SW480 (cell line): ENCODE measurements at places on chromosomes 5 and 9.

GRCh38 chr5:138459311-138459933, 5.9 kb upstream of the EGR1 start:
- DNase-seq = no peak

DNA sequence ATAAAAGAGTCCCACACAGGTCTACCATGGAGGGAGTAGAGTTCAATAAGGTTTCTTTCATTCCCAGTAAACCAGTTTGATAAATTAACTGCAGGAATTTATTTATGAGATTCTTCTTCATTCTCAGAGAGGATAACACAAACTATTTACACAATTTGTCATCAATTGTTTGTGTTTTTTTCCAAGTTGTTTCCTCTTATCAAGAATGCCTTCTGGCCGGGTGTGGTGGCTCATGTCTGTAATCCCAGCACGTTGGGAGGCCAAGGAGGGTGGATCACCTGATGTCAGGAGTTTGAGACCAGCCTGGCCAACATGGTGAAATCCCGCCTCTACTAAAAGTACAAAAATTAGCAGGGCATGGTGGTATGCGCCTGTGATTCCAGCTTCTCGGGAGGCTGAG, 216.7 kb downstream of the MLLT3 start:
- DNase-seq = no peak

DNA sequence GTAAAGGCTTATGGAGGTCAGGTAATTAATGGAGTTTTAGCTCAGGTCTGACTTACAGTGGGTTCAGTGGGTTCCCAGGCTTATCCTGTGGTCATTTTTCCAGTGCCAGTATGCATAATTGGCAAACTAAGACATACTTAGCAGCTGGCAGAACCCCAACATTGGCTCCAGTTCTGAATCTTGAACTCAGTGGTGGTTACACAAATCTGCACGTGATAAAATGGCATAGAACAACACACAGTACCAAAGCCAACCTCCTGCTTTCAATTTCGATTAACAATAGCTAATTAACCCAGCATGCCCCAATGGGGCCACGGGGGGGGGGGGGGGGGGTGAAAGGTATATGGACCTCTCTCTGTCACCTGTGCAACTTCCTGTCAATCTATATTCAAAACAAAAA, 19.0 kb upstream of the BARX1 start:
- no peak for DNase-seq

GRCh38 chr5:94993491-94993890, 291.4 kb downstream of the MCTP1 start:
- no peak for DNase-seq

- no peak for DNase-seq
Observed at GRCh38 chr5:131081913-131082488, 83.1 kb downstream of the HINT1 start.

GRCh38 chr5:39217365-39218281, 1.7 kb downstream of the FYB1 start:
- DNase-seq = peak; percentile 56

- DNase-seq = no peak
Observed at GRCh38 chr5:100761192-100761591, 141.9 kb downstream of the ST8SIA4 start.

- peak; percentile 80 for DNase-seq
Observed at GRCh38 chr5:168165221-168165914, 126.1 kb upstream of the WWC1 start.

DNA sequence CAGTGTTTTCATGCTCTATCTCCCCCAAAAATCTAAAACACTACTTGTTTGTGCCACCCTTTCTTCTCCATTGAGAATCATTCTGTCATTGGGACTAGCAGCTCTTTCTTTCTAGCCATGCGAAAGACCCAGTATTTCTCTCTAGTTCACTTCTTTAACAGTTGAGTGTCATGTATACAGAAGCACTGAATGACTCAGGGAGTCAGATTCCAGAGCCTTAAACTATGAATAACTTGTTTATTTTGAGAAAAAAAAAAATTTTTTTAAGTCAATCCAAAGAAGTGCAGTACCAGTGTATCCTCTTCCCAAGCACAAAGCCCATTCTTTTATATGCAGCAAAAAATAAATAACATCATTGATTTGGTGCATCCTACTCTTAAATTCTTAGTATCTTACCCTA, 415.4 kb upstream of the GRAMD2B start:
- no peak for DNase-seq

DNA sequence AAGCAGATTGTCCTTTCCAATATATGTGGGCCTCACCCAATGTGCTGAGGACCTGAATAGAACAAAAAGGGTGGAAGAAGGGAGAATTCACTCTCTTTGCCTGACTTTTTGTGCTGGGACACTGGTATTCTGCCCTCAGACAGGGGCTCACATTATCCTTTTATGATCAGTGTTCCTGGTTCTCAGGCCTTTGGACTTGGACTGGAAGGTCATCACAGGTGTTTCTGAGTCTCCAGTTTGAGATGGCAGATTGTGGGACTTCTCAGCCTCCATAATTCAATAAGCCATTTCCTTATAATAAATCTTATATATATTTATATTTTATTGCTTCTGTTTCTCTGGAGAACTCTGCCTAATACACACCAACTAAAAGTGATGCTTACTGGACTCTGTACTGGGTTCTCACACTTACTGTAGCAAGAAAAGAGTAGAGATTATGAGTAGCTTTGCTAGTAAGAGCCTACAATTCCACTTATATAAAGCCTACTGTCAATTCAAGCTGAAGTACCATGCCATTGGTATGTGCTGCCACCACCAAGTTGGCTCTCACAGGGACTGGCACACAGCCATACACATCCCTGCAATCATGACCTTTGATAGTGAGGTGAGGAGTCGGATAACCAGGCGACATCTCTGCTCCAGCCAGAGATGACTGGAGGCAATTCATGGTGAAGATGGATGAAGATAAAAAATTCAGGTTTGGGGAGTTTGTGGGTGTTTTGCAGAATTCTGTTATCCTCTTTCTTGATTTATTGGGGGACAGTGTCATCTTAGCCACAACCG, 130.7 kb upstream of the NR3C1 start:
- no peak for DNase-seq

GRCh38 chr5:43019291-43019613, 20.9 kb downstream of the ANXA2R start:
- DNase-seq = no peak

- no peak for DNase-seq
Observed at GRCh38 chr5:85143138-85143537, 758.5 kb upstream of the EDIL3 start.

GRCh38 chr5:78726571-78726970, 78.0 kb upstream of the LHFPL2 start:
- no peak for DNase-seq

DNA sequence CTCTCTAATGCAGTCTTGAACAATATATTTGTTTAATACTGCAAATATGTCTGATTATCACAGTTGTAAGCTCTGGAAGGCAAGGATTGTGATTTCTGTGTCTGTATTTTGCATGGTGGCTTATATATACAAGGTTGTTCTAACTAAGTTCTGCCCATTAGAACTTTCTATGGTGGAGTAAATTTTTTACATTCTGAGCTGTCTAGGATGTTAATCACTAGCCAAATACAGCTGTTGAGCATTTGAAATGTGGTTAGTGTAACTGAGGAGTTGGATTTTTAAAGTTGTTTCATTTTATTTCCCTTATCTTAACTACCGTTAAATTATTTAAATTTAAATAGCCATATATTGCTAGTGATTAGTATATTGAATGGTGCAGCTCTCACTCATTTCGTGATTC, 64.3 kb upstream of the DMRTA1 start:
- DNase-seq = no peak

DNA sequence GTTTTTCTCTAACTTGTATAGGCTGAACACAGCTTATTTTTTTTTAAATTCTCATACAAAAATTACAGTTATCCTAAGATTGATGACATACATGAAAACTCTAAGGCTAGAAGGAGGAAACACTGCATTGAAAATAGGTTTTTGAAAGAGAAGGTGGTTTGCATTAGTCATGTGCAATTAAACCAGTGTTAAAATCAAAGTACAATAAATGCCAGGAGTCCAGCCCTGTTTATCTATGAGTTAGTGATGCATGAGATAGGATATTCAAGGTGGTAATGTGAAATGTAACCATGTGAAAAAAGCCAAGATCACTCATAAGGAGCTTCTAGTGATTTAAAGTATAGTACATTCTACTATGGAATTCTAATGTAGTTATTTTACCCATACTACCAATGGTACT, 444.9 kb upstream of the CYLC2 start:
- no peak for DNase-seq

- DNase-seq = no peak
Observed at GRCh38 chr9:6829027-6829426, 71.3 kb downstream of the KDM4C start.

DNA sequence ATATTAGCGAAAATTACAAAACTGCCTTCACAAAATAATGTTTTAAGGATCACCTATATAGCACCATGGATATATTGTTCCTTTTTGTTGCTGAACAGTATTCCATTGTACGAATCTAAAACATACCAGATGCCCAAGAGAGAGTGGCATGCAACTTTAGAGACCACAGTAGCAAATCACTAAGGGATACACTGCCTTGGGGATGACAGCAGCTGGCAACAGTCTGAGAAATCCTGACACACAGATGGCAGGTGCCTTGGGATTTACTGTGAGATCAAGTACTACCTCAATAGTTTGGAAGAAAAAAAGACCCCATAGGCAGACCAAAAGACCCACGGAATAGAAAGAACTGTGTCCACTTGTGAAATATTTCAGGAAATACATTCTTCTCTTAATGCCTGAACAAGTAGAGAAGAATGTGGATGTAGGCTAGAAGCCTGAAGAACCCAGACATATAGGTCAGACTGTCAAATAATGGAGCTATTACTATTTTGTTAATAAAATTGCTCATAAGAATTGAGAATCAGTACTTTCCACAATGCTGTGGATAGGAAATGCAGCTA, 53.4 kb downstream of the PLPP1 start:
- no peak for DNase-seq

DNA sequence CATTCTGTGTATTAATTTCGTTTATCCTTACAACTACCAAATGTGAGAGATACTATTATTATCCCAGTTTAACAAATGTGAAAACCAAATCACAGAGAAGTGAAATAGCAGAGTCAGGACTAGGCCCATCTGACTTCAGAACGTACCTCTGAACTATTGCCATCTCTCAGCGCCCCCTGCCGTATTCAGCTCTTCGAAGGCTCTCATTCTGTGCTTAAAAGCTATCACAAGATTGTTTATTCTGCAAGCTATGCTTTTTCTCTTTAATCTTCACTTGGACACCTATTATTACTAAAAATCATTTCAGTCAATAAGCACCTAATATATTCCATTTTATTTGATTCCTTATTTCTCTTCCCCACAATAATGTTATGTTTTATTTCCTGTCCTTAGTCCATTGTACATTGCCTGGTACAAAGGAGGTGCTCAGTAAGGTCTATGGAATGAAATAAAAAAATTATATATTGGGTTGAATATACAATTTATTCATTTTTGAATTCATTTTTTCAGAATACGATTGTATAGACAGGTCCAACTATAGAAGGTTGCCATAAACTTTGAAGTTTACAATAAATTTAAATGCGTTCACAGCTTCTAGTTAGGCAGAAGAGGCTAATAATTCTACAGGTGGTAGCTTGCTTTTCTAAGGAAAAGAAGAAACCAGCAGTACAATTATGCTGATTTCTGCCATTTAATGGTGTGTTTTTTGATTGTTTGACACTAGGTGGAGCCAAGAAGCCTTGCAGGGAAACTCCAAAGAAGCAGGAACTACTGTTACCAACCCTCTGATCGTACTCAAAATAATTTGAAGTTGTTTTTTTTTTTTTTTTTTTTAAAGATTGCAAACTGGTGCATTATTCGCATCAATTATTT, 202.2 kb upstream of the DMRTA1 start:
- DNase-seq = peak; percentile 67

DNA sequence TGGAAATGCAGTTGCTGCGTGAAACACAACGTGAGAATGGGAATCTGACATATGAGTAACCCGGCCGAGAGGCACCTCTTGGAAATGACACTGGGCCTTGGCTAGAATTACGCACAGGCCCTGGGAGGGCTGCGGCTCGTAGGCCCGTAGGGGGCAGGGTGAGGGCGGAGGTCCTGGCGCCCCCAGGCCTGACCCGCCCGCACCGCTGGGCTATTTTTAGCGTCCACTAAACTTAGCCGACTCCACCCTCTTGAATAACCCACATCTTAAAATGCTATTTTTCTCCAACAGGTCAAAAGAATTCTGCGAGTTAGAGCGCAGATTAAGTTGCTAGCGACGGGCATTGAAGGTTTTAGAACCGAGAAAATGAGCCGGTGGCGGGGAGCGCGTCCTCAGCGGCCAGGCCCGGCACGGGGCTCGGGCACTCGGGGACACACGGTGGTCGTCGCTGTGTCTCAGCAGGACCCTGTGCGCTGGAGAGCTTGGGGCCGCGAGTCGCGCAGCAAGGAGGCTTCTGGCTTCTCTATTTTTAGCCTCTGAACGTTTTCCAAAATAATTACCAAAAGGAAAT, 168.5 kb downstream of the AUH start:
- DNase-seq = peak; percentile 96

GRCh38 chr5:135462304-135462703, 10.2 kb upstream of the TIFAB start:
- peak; percentile 90 for DNase-seq

- DNase-seq = peak; percentile 43
Observed at GRCh38 chr5:172123269-172123692, 64.7 kb downstream of the STK10 start.

DNA sequence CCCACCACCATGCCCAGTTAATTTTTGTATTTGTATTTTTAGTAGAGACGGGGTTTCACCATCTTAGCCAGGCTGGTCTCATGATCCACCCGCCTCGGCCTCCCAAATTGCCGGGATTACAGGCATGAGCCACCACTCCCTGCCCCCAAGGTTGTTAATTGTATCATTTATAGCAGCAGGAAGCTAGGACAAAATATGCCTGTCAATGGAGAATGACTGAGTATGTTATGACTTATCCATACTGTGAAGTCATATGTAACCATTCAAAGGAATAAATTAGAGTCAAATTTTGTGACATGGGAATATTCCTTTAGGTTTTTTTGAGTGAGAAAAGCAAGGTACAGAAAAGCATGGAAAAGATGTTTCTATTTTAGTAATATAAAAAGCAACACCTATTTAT, 3.9 kb upstream of the DAB2 start:
- no peak for DNase-seq

GRCh38 chr5:171418316-171418981, 998 bp upstream of the FGF18 start:
- DNase-seq = peak; percentile 91

DNA sequence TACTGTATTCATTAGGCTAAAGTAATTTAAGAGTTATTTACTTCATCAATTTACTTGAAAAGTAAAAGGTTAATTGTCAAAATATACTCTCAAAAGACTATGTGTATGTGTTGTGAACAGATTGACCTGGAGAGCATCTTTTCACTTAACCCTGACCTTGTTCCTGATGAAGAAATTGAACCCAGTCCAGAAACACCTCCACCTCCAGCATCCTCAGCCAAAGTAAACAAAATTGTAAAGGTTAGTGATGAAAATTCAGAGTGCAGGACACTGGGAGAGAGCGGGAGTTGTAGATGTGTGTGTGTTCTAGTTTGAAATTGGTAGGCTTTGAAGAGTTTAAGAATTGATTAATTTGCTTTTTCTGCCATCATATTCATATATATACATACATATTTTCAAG, 41.9 kb downstream of the KIF2A start:
- DNase-seq = no peak

GRCh38 chr5:66694036-66694435, 97.8 kb downstream of the MAST4 start:
- no peak for DNase-seq
